ENCODE measurements at places on chromosomes 4 and X. TPM values are rescaled to one million over a fixed set of nuclear protein-coding genes. Genes with fewer than 3 reads are reported as not detected.
A peak's percentile ranks its signal among the peaks of the same experiment; 100 is the strongest.

Gene GNRHR
- total RNA-seq = not detected

Gene SMR3B
- total RNA-seq = not detected

GRCh38 chr4:73727685-73728084 lies 12.7 kb upstream of the CXCL8 start:
- DNase-seq = peak; percentile 10

GRCh38 chr4:73251384-73251783 lies 7.2 kb downstream of the ANKRD17 start:
- no peak for DNase-seq

DNA sequence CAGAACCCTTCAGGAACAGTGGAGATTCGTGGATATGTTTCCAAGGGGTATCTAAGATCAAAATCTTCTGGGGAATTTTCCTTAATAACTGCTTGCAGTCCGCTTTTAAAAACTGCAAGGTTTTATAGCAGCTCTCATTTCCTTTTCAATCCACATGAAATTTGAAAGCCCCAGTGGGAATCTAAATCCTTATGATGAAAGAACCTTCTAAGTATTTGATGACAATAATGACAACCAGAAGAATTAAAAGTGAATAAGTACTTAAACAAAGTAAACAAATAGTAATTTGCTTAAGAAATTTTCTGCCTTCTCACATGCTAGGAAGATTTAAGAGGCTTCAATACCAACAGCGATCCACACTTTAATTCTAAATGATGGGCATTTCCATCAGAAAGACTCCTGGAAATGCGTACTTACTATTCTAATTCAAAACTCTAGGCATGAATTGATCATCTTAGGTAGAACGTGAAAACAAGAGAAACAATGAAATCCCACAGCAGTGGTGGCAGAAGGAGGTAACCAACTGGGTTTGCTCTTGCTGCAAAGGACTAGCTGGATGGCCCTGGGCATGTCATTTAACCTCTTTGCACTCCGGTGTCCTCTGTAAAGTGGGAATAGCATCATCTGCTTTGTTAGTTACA lies 37.6 kb upstream of the S100G start:
- DNase-seq = no peak

Gene TRIM60
- not detected for total RNA-seq

Gene MAGEE1
- total RNA-seq = 7.1 TPM

- no peak for DNase-seq
Measured at GRCh38 chr4:147340591-147341120, 140.2 kb upstream of the EDNRA start.

Gene OCIAD2
- total RNA-seq = 66.7 TPM

Gene KCTD8
- total RNA-seq = 23.2 TPM

Measured in glutamatergic neuron (in vitro differentiated cells).